ENCODE measurements at places on chromosomes 1 and 21.

DNA sequence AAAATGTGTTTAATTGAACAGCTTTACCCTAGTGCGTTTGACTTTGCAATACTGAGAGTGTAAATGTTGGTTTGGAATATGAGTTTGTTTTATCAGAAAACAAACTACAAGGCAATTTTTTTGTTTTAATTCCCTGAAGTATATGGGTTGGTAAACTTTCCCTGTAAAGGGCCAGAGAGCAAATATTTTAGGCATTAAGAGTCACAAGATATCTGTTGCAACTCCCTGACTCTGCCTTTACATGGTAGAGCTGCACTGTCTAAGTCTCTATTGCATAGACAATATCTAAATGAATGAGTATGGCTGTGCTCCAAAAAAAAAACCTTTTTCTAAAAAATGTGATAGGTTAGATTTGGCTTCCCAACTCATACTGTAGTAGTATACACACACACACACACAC lies 115.1 kb upstream of the PBX1 start:
- DNase-seq, result no peak

DNA sequence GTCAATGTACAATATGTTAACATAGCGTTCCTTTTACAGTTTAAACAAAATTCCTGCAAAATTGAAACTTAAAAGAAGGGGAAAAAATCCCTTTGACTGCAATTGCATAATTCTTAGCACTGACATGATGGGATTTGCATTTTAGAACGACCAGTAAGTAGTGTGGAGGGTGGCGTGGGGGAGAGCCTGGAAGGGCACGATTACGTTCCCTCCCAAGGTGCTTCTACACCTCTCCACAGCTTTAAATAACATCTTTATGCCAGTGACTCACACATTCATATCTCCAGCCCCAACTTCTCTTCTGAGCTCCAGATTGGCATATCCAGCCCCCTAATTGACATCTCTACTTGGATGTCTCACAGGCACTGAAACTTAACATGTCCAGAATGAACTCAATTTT lies 64.3 kb downstream of the OLFML3 start:
- DNase-seq, result no peak

DNA sequence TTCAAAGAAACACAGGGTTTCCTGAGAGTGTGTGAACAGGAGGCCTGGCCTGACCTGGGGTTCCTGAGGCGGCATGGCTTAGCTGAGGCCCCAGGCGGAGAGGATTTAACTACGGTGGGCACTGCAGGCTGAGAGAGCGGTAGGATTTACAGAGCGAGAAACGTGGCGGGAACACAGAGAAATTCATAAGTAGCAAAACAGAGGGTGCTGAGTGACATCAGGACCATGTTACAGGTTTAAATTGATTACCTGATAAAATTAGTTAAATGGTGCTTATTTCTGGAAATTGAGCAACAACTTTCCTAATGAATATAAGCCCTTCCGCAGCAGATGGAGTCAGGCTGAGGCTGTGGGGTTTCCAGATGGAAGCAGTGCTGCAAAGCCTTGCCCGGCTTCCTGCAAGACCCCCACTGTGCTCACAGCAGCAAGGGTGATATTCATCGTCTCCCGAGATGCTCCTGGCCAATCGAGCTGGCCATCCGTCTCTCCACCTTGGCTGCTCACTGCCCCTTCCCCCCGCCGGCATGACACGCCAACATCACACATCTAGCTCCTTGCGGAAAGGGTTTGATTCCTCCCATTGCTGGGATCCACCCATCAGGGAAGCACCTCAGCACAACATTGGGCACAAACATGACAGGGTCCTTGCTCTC lies 69.4 kb upstream of the MORC3 start:
- no peak for DNase-seq

DNA sequence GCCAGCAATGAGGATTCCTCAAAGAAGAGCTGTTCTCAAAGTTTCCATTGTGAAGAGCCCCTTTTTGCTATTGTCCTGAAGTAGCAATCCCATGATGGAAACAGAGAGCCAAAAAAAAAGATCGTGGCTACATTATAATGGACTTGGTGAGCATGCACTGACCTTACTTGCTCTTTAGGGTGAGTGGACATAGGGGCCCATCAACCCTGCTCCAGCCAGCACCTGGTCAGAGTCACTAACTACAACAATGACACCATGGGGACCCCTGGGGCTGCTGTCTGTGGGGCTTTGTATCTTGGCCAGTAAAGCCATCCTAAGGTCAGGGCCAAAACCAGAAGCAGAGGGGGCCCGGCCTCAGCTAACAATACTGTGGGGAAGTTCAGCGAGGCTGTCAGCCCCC lies 30.4 kb upstream of the RAB4A start:
- no peak for DNase-seq

- DNase-seq, result no peak
These were observed 4.2 kb upstream of the C1orf174 start for GRCh38 chr1:3904006-3904842.

- DNase-seq, result no peak
These were observed 128.7 kb downstream of the RPS6KC1 start for GRCh38 chr1:213179784-213180183.

DNA sequence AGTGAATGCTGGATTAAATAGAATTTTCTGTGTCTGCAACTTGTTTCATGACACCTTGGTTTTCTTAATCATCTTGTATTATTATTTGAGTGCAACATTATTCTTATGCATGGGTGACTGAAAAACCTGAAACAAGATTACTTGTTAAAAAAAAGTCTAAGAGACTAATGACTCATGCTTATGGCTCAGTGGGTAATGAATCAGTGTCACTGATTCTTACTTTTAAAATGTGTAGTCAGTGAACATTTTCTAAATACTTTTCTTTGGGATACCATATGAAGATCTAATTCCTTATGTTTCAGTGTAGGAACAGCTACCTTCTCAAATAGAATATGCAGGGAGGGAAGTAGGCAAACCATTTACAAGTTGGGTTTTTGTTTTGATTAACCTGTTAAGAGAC lies 65.5 kb downstream of the PRKAA2 start:
- no peak for DNase-seq
